ENCODE measurements at places on chromosomes 3 and 15.

DNA sequence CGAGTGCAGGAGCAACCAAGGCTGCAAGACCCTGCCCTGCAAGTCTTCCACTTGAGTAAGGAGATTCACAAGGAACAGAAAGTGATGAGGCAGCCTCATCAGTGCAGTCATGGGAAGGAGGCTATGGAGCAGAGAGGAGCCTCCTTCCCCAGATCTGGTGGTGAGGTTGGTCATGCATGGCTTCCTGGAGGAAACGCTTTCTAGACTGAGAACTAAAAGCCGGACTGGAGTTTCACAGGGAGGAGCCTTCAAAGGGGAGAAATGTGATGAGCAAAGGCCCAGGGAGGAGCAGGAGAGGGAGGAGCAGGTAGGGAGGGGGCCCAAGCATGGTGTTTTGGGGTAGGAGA is 139.9 kb downstream of the SRGAP3 start:
- no peak for DNase-seq

GRCh38 chr15:81338170-81339007 is 14.4 kb upstream of the STARD5 start:
- no peak for DNase-seq

GRCh38 chr15:41907141-41907540 is 13.3 kb upstream of the SPTBN5 start:
- no peak for DNase-seq

DNA sequence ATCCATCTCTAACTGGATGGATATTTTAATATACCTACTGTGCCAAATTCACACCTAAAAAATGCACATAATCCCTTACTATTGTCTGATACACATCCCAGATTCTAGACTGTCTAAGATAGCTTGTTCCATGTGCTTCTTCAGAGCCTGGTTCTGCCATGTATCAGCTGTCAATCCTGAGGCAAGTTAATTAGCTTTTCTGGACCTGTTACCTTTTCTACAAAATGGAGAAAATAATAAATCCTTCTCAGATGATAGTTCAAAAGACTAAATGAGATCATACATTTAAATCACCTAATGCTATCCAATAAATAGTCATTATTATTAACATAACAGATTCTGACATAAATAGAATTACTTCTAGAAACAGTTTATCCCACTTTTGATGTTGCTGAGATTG is 66.1 kb downstream of the KBTBD12 start:
- no peak for DNase-seq

GRCh38 chr15:59249816-59250215 is 43.2 kb downstream of the LDHAL6B start:
- no peak for DNase-seq

- DNase-seq = no peak
Measured at GRCh38 chr3:197495999-197496745, 59.6 kb downstream of the BDH1 start.

- no peak for DNase-seq
Measured at GRCh38 chr15:26690778-26691177, 82.1 kb downstream of the GABRB3 start.

DNA sequence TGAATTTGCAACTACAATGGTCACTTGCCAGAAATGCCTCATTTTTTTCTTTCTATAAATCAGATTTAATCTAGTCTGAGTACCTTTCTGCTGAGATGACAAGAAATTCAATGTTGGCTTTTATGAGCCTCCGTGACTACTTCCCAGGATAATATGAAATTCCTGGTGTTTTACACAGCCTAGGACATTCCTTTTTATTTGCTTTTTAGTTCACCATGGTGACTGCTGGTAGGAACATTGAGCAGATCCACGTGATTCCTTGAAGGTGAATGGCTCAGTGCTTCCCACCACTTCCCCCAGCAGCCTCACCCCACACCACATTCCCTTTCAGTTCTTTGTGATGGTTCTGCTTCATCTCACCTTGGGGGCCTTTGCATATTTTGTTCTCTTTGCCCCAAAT is 4.3 kb upstream of the NPTN start:
- no peak for DNase-seq

DNA sequence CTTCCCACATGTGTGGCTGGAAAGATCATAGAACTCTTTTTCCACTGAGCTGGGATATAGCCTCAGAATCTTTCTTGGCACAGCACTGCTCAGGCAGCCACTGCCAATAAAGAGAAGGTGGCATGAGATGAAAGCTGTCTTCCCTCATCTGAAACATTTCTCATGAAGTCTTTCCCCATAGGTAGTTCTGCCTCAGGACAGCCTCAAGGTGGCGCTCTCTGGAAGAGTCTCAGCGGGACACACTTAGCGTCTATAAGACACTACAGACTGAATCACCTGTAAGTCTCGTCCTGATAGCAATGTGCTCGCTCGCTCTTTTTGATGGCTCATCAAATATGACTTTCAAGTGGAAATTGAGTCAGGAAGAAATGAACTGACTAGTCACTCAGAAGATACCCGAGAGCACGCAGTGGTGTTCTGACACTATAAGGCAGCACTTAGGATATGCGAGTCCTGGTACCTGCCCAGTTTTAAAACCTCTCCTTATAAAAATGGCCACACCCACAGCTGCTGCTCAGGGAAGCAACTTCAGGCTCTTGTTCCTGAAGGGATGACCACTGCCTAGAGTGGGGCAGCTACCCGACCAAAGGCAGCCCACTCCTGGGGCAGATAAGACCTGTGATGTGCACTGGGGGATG is 269.5 kb downstream of the SUCLG2 start:
- DNase-seq = no peak

DNA sequence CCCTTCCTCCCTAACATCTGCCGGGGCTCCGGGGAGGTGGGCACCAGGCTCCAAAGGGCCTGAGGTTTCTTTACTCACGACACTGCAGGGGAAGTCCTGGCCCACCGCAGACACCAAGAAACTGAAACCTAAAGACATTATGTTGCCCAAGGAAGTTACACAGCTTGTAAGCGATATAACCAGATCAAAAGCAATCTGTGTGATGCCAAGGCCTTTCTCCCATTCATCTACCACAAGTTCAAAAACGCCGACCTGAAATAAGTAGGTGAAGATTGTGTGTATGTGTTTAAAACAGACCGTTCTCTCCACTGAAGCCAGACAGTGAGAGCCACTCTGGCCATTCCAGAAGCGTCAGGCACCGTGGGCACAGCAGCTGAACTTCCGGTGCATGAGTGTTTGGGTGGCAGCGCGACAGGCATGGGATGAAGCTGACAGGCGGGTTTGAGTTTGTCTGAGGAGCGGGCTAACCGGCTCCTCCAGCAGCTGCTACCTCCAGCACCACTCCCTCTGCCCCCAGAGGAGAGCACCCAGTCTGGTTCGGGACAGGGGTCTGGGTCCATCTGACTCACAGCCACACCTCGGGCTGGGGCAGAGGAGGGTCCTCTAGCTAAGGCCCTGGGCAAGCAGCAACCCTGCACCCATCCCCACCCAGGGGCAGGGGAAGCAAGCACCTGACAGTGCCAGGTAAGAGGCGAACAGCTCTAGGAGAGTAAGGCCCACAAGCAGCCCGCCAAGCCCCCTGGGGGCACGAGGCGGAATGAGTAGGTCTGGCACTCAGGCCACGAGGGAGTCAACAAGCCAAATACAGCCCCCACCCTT is 1.3 kb downstream of the TNK2 start:
- DNase-seq = no peak

GRCh38 chr3:138256022-138256421 is 68.9 kb downstream of the ARMC8 start:
- no peak for DNase-seq

DNA sequence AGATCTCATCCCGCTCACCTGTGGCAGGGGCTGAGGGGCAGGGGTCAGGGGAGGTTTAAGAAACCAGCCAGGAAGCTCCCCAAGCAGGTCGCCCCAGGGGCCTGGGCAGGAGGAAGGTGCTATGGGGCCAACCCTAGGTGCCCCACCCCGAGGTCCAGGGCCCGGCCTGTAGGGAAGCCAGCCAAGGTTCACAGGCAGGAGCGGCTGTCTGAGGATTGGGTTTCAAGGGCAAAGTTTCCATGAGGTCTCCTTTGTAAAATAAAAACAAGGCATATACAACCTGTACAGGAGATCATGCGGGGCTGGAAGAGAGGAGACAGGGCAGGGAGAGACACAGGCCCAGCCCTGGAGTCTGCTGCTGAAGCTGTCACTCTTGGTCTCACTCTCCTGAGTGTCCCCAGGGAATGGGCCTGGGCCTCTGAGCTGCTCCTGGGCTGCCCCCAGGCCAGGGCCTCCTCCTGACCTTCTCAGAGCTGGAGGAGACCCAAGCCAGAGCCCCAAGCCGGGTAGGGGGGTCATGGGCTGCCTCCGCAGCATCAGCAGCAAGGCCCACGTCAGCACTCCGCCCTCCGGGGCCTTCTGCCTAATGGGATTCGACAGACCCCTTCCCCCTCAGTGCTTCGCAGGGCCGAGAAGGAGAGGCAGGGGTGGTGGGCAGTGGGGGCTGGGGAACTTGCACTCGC is 5.5 kb downstream of the CPLX3 start:
- DNase-seq = no peak

- no peak for DNase-seq
Measured at GRCh38 chr3:194029846-194030245, 106.1 kb upstream of the HES1 start.

- no peak for DNase-seq
Measured at GRCh38 chr15:65231306-65231705, 20.0 kb upstream of the CILP start.

DNA sequence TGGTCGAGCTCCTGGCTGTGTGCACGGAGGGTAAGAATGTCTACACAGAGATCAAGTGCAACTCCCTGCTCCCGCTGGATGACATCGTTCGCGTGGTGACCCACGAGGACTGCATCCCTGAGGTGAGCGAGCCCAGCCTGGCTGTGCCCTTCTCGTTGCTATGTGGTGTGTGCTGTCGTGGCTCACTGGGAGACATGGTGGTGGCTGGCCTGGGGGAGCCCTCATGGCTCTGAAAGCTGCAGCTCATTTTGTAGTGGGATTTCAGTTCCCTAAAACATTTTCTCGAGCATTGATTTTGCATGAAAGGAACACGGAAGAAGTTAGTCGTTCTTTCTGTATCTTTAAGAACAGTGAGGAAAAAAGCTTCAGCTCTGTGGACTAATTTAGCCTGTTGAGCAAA is 200.5 kb downstream of the ITPR1 start:
- no peak for DNase-seq
